Uterine smooth muscle cell (primary cell): ENCODE measurements at places on chromosomes 5 and 9. TPM values are rescaled to one million over a fixed set of nuclear protein-coding genes. Genes with fewer than 3 reads are reported as not detected.

Gene TMC1
- total RNA-seq: 0.62 and 2.1 TPM in 2 replicates

Gene ZMYND19
- total RNA-seq: 22.5 and 26.2 TPM in 2 replicates

Gene OR1K1
- total RNA-seq: not detected in 2 replicates

Gene N4BP3
- 0.89 and 1.1 TPM in 2 replicates for total RNA-seq

Gene PCDHA8
- 0.11 and 0.12 TPM in 2 replicates for total RNA-seq

Gene PRR16
- 5.9 and 12.7 TPM in 2 replicates for total RNA-seq

Gene SV2C
- under 0.01 TPM in 1 of 2 replicates, not detected in the other for total RNA-seq

Gene ADAMTS2
- total RNA-seq: 31.4 and 52.6 TPM in 2 replicates

Gene IL33
- total RNA-seq: 24.7 and 44.6 TPM in 2 replicates

Gene APBA1
- total RNA-seq: 9.2 and 14.4 TPM in 2 replicates

Gene TMEM171
- 0.62 and 3.0 TPM in 2 replicates for total RNA-seq

Gene CCL28
- 1.5 and 3.9 TPM in 2 replicates for total RNA-seq

Gene C9orf153
- total RNA-seq: 0.25 TPM in 1 of 2 replicates, not detected in the other

Gene ARHGEF37
- 0.66 and 1.5 TPM in 2 replicates for total RNA-seq

Gene PCDHA12
- 0.11 and 0.12 TPM in 2 replicates for total RNA-seq

Gene ADCY2
- total RNA-seq: under 0.01 and 0.22 TPM in 2 replicates

Gene GALNT12
- total RNA-seq: 69.5 and 98.7 TPM in 2 replicates

Gene CD180
- not detected in 2 replicates for total RNA-seq

Gene PCDHB10
- 0.11 and 0.12 TPM in 2 replicates for total RNA-seq

Gene COL5A1
- 56.0 and 238 TPM in 2 replicates for total RNA-seq

Gene HK3
- total RNA-seq: not detected in 2 replicates

Gene DDX31
- total RNA-seq: 13.0 and 14.4 TPM in 2 replicates

Gene PCDHA3
- under 0.01 and 0.25 TPM in 2 replicates for total RNA-seq

Gene SOX30
- total RNA-seq: 0.12 TPM in 1 of 2 replicates, not detected in the other

Gene GTF2H2
- 23.2 and 28.6 TPM in 2 replicates for total RNA-seq

Gene SUSD3
- 14.2 and 19.4 TPM in 2 replicates for total RNA-seq

Gene ARL14EPL
- total RNA-seq: 0.89 TPM in 1 of 2 replicates, not detected in the other

Gene PCDHB14
- total RNA-seq: 0.11 and 0.12 TPM in 2 replicates

Gene MYMK
- total RNA-seq: not detected in 2 replicates

Gene C9
- 0.55 and 1.1 TPM in 2 replicates for total RNA-seq

Gene PCDHB12
- total RNA-seq: under 0.01 and 0.12 TPM in 2 replicates

Gene FBP1
- not detected in 2 replicates for total RNA-seq

Gene LRRTM2
- total RNA-seq: 0.12 and 0.22 TPM in 2 replicates

Gene FGF18
- total RNA-seq: 0.12 and 0.22 TPM in 2 replicates

Gene ATP10B
- 0.37 TPM in 1 of 2 replicates, not detected in the other for total RNA-seq

Gene SH2D3C
- 0.11 and 0.25 TPM in 2 replicates for total RNA-seq

Gene SPAG8
- total RNA-seq: 0.75 and 1.3 TPM in 2 replicates

Gene PCDHGB1
- 0.44 and 1.2 TPM in 2 replicates for total RNA-seq

Gene GPR150
- total RNA-seq: 0.12 and 0.33 TPM in 2 replicates

Gene FOXI1
- not detected in 2 replicates for total RNA-seq

Gene MVB12B
- total RNA-seq: 3.5 and 3.8 TPM in 2 replicates

Gene SLC45A2
- under 0.01 TPM in 2 replicates for total RNA-seq

Gene MEGF10
- 0.12 and 0.22 TPM in 2 replicates for total RNA-seq

Gene LCN15
- not detected in 2 replicates for total RNA-seq

Gene SPATA31C1
- not detected in 2 replicates for total RNA-seq

Gene PTGS1
- total RNA-seq: 11.4 and 31.2 TPM in 2 replicates

Gene SHC3
- total RNA-seq: 10.2 and 25.5 TPM in 2 replicates

Gene ANKRD31
- 0.11 and 0.25 TPM in 2 replicates for total RNA-seq

Gene C9orf40
- 5.7 and 9.7 TPM in 2 replicates for total RNA-seq

Gene OR1N1
- total RNA-seq: not detected in 2 replicates

Gene ANKRD33B
- 1.1 and 1.3 TPM in 2 replicates for total RNA-seq
